ENCODE measurements at places on chromosomes 13 and 19. TPM values are rescaled to one million over a fixed set of nuclear protein-coding genes. Genes with fewer than 3 reads are reported as not detected.

DNA sequence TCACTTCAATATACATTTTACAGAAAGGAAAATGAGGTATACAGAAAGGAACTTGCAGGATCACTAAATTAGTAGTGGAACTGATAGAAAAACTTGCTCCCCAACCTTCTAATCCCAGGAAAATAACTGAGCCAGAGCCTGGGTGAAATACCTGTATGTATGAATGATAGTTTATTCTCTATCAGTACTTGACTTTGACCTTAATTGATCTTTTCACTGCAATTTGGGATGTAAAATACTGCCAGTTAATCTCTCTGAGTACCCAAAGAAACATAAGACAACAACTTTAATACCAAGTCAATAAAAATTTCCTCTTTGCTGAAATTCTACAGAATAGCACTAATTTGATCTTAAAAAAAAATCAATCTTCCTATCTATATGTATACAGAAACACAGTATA is 33.3 kb downstream of the KATNAL1 start:
- no peak for DNase-seq

GRCh38 chr13:62747629-62748028 is 1332.0 kb upstream of the PCDH20 start:
- no peak for DNase-seq

- DNase-seq = no peak
These were observed 10.1 kb downstream of the MIER2 start for GRCh38 chr19:334296-335071.

- no peak for DNase-seq
These were observed 36.3 kb downstream of the MICU2 start for GRCh38 chr13:21567714-21568113.

The METTL21C gene
- polyA plus RNA-seq = 0.62 TPM

DNA sequence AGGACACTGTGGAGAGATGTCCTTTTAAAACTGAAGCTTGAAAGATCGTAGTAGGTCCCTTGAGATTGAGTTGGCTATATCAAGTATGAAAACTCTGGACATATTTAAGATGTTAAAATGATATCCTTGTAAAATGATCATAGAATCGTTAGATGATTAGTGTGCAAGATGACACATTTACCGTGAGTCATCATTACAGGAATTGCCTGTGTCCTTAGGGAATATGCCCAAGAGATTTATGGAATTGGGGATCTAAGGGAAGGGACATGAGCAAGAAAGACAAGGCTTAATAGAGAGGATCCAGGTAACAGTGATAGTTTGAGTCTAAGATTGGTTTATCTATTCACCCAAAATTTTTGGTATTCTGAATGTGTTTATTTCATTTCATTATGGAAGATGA is 233.7 kb downstream of the GPC5 start:
- DNase-seq = no peak

DNA sequence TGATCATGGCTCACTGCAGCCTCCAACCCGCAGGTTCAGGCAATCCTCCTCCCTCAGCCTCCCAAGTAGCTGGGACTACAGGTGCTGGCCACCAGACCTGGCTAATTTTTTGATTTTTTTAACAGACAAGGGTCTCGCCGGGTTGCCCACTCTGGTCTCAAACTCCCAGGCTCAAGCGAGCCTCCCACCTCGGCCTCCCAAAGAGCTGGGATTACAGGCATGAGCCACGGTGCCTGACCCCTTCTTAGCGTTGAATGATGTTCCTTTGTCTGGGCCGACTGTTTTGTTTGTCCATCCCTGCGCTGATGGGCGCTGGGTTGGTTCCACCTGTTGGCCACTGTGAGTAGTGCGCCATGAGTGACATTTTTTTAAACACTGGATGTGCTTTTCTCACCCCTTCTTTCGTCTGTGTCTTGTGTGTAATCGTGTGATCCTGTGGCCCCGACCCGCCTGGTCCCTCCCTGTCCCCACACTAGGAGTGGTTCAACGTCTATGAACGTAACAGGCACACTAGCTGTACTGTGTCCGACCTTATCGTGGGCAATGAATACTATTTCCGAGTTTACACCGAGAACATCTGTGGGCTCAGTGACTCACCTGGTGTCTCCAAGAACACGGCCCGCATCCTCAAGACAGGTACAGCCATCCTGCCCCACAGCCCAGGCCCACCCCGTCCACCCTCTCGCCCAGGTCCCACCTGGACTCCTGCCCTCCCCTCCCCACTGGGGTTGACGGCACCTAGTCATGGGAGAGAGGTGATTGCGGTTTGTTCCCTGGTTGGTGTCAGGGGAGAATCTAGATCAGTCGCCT is 15.0 kb upstream of the EMC10 start:
- no peak for DNase-seq

DNA sequence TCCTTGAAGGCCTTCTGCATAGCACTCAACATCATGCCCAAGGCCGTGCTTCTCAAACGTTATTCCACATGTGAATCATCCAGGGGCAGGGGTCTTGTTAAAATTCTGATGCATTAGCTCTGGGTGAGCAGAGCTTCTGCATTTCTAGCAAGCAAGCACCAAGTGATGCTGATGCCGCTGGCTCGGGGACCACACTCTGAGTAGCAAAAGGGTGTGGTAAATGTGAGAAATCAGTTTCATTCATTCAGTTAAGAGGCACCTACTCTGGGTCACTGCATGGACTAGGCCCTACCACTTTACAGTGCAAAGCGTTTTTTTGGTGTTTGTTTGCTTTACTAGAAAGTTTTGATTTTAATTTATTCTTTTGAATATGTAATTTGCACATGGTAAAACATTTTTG is 7.2 kb downstream of the KRTDAP start:
- no peak for DNase-seq

The NCCRP1 gene
- 1.5 TPM for polyA plus RNA-seq

DNA sequence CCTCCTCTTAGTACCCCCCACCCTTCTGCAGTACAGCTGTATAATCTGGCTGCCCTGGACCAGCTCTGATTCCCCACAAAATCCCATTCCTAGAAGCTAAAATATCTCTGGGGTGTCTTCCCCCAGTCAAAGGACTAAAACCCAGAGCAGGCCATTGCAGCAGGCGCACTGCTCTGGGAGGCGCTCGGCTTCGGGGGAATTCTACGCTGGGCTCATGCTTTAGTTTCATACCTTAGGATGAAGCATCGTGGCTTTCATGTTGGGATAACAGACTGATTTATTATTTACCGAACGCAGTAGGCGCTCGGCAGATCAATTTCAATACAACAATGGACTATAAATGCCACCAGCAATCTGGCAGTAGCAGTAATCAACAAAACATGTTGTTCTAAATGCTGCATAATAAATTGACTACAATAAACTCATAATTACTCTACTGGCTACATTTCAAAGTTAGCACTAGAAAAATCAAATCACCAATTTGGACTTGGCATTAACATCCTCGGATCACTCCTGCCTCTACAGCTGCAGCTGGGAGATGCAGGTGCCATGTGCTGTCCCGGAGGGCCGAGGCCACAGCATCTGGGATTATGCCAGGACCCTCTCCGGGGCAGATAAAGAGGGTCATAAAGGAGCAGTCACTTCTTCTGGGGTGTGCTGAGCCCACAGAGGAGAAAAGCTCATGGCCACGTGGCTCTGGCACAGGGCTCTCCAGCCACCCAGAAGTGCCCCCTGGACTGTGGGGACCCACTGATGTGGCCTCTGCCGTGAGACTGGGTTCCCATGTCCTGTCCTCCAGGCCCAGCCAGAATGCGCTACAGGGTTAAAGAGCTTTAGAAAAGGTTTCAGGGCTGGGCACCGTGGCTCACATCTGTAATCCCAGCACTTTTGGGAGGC is 35.3 kb downstream of the CEBPG start:
- DNase-seq = no peak

The UHRF1 gene
- 30.6 TPM for polyA plus RNA-seq

GRCh38 chr13:99347911-99348451 is 40.8 kb upstream of the GPR183 start:
- DNase-seq = no peak

DNA sequence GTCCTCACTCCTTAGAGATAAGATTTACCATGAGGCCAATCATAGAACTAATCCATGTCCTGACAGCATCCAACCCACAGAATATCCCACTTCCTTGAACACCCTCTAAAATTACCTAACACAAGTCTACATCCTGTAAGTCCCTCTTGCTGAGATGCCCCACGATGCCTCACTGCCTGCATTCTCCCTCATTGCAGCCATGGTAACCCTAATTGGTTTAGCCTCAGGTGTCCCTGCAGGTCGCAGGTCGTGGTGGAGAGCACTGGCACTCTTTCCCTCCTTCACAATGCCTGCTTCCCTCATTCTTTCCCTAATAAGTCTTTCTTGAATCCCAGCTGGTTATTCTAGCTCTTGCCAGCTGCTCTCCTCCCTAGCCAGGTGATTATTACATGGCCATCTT is 35.3 kb upstream of the MYO16 start:
- no peak for DNase-seq

DNA sequence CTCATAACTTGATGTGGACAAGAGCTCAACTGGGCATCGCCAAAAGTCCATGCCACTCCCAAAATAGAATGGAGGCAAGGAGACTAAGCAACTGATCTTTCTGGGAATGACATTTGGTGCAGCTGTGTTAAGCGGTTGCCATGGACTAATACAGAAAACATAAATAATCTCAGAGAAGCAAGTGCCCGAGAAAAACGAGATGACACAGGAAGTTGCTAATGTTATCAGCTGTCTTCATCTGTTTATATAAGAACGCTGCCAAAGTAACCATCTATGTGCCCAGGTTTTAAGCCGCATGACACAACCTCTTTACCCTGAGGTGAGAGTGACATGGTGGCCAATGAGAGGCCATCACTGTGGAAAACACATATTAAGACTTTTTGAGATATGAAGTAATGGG is 54.9 kb upstream of the SACS start:
- DNase-seq = no peak

All from right renal cortex interstitium (tissue), 3 donors.